SW 1271 (cell line): ENCODE measurements at places on chromosomes 2 and 18.

GRCh38 chr2:43345391-43345813 lies 119.0 kb upstream of the ZFP36L2 start:
- DNase-seq = no peak

GRCh38 chr2:147715807-147716206 lies 129.0 kb upstream of the ACVR2A start:
- no peak for DNase-seq

DNA sequence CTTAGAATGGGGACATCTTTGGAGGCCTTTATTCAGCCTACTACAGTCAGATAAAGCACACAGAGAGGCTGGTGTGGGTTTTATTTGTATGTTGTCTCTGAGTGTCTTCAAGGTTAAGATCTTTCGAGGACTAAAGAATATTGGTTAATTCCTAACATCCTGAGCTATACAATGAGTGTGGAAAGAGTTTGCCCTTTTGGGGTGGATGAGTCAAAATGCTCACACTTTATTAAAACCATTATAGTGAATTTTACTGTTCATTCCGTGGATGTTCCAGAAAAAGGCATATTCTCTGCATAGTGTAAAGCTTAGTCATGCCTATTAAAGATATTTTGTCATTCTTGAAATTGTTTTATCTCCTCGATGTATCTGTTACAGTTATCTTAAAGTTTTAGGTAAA lies 29.1 kb upstream of the SLC38A11 start:
- DNase-seq = no peak

GRCh38 chr2:121089166-121089510 lies 195.9 kb downstream of the TFCP2L1 start:
- DNase-seq = no peak
